Prostate gland (tissue), 2 donors: ENCODE measurements at places on chromosomes 3 and 15. TPM values are rescaled to one million over a fixed set of nuclear protein-coding genes. Genes with fewer than 3 reads are reported as not detected.

DNA sequence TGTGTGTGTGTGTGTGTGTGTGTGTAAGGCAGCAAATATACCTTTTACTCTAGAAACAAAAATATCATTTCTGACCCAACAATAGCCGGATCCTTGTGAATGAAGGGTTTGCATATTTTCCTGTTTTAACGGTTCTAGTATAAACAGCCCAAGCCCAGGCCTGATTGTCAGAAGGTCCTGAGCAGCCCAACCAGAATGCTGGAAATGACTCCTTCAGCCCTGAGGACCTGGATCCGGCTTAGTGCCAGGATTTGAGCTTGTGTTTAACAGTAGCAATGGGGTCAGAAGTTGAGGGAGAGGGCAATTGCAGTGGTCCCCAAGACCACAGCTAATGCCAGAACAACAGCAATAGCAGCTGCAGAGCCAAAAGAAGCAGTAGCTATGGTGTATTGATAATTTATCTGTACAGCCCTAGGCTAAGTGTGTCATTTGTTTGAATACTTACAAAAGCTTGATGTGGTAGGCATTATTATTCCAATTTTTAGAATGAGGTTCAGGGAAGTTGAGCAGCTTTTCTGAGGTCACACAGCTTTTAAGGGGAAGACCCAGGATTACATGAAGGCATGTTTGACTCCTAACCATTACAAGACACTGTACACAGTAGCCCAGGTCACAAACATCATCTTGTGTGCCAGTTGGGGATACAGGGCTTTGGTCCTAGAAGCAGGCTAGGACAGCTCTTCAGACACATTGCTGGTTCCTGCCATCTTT lies 12.8 kb downstream of the FOXL2 start:
- H3K27ac ChIP-seq: no peak overlapping the region
- DNase-seq: no peak
- H3K4me3 ChIP-seq: no peak overlapping the region
- H3K4me1 ChIP-seq: peaks cover 13% of the 10 kb centered on the region
- H3K36me3 ChIP-seq: no peaks in the 10 kb centered on the region

GRCh38 chr3:120180731-120181412 lies 86.6 kb upstream of the GSK3B start:
- DNase-seq: no peak
- no peaks in the 10 kb centered on the region for H3K4me1 ChIP-seq
- H3K27me3 ChIP-seq: no peaks in the 10 kb centered on the region
- H3K36me3 ChIP-seq: no peaks in the 10 kb centered on the region
- no peak overlapping the region for H3K4me3 ChIP-seq

GRCh38 chr3:63920001-63920400 lies 7.8 kb upstream of the SCAANT1 start:
- no peaks in the 10 kb centered on the region for H3K4me1 ChIP-seq
- H3K27ac ChIP-seq: no peak overlapping the region
- H3K27me3 ChIP-seq: no peaks in the 10 kb centered on the region
- no peak overlapping the region for H3K4me3 ChIP-seq
- no peaks in the 10 kb centered on the region for H3K36me3 ChIP-seq

- DNase-seq: no peak
- no peak overlapping the region for H3K4me3 ChIP-seq
- H3K36me3 ChIP-seq: no peaks in the 10 kb centered on the region
- no peaks in the 10 kb centered on the region for H3K27me3 ChIP-seq
- H3K4me1 ChIP-seq: no peaks in the 10 kb centered on the region
Observed at GRCh38 chr3:48881652-48882114, 17.0 kb downstream of the SLC25A20 start.

HTD2 gene
- total RNA-seq: 17.1 TPM

CTXN2 gene
- not detected for total RNA-seq
